ENCODE measurements at places on chromosomes 7 and 10. TPM values are rescaled to one million over a fixed set of nuclear protein-coding genes. Genes with fewer than 3 reads are reported as not detected.

The NPY gene
- not detected for total RNA-seq

The EFCAB10 gene
- not detected for total RNA-seq

The ICA1 gene
- 4.8 TPM for total RNA-seq

The GATA3 gene
- total RNA-seq: 293 TPM

The FAM25C gene
- not detected for total RNA-seq

The FANK1 gene
- total RNA-seq: 0.44 TPM

The CNPY4 gene
- 19.1 TPM for total RNA-seq

The BICC1 gene
- 0.11 TPM for total RNA-seq

The SH2D4B gene
- not detected for total RNA-seq

GRCh38 chr10:30806850-30807249 lies 177.3 kb upstream of the LYZL2 start:
- DNase-seq: no peak
- H3K4me1 ChIP-seq: peaks cover 8% of the 10 kb centered on the region

- no peaks in the 10 kb centered on the region for H3K4me1 ChIP-seq
- H3K27ac ChIP-seq: no peak overlapping the region
- no peak for DNase-seq
- no peak overlapping the region for H3K4me3 ChIP-seq
Measured at GRCh38 chr10:76738991-76739390, 898.6 kb downstream of the KCNMA1 start.

- H3K4me1 ChIP-seq: no peaks in the 10 kb centered on the region
- H3K36me3 ChIP-seq: no peaks in the 10 kb centered on the region
- no peak for DNase-seq
Measured at GRCh38 chr10:36526033-36526432, 599.4 kb upstream of the ANKRD30A start.

DNA sequence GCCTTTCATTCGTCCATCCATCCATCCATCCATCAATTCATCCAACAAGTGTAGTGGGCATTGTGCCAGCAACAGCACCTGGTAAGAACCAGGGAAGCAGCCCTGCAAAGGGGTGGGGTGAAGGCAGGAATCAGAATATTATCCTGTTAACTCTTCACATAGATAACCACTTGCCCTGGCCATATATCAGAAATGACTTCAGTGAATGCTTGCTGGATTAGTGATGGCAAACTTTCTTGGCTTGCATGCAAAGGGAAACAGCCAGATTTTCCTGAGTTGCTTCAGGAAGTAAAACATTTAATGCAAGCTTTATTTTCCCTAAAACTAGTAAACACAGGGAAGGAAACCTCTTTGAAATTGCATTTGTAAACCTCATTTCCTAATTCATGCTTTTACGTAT lies 743 bp downstream of the OR2A5 start:
- no peaks in the 10 kb centered on the region for H3K4me1 ChIP-seq
- H3K27ac ChIP-seq: no peak overlapping the region
- no peak overlapping the region for H3K4me3 ChIP-seq
- no peaks in the 10 kb centered on the region for H3K36me3 ChIP-seq

GRCh38 chr10:31721096-31721495 lies 207.5 kb downstream of the ARHGAP12 start:
- H3K27me3 ChIP-seq: no peaks in the 10 kb centered on the region
- no peaks in the 10 kb centered on the region for H3K36me3 ChIP-seq
- DNase-seq: no peak
- peaks cover 9% of the 10 kb centered on the region for H3K4me1 ChIP-seq
- no peak overlapping the region for H3K4me3 ChIP-seq

GRCh38 chr10:6399231-6399741 lies 180.8 kb downstream of the PRKCQ start:
- peaks cover 28% of the 10 kb centered on the region for H3K4me1 ChIP-seq
- DNase-seq: no peak
- H3K27ac ChIP-seq: no peak overlapping the region
- H3K36me3 ChIP-seq: peaks cover 3% of the 10 kb centered on the region
- H3K27me3 ChIP-seq: peaks cover 7% of the 10 kb centered on the region

- no peaks in the 10 kb centered on the region for H3K36me3 ChIP-seq
- no peaks in the 10 kb centered on the region for H3K4me1 ChIP-seq
- DNase-seq: no peak
- no peak overlapping the region for H3K4me3 ChIP-seq
- H3K27ac ChIP-seq: no peak overlapping the region
- no peaks in the 10 kb centered on the region for H3K27me3 ChIP-seq
Measured at GRCh38 chr10:116331815-116332214, 7.6 kb downstream of the CCDC172 start.

GRCh38 chr10:30968711-30969110 lies 63.0 kb downstream of the ZNF438 start:
- H3K36me3 ChIP-seq: peaks cover 25% of the 10 kb centered on the region
- peak overlapping the region; percentile 5 for H3K27ac ChIP-seq
- no peak overlapping the region for H3K4me3 ChIP-seq

GRCh38 chr10:69880301-69881081 lies 78.8 kb downstream of the COL13A1 start:
- DNase-seq: no peak
- no peak overlapping the region for H3K4me3 ChIP-seq
- no peaks in the 10 kb centered on the region for H3K4me1 ChIP-seq
- peaks cover 2% of the 10 kb centered on the region for H3K27me3 ChIP-seq
- no peak overlapping the region for H3K27ac ChIP-seq
- H3K36me3 ChIP-seq: no peaks in the 10 kb centered on the region
